ENCODE measurements at places on chromosomes 6 and 20. TPM values are rescaled to one million over a fixed set of nuclear protein-coding genes. Genes with fewer than 3 reads are reported as not detected.

The CEP43 gene
- total RNA-seq, result 7.5 TPM

The HDGFL1 gene
- not detected for total RNA-seq

GRCh38 chr6:35018746-35019145 is 122.4 kb downstream of the TCP11 start:
- H3K27me3 ChIP-seq, result no peaks in the 10 kb centered on the region
- no peak for DNase-seq
- H3K27ac ChIP-seq, result peak overlapping the region; percentile 91
- H3K4me1 ChIP-seq, result peaks cover 41% of the 10 kb centered on the region
- H3K4me3 ChIP-seq, result peak overlapping the region; percentile 40
- H3K36me3 ChIP-seq, result no peaks in the 10 kb centered on the region

- DNase-seq, result no peak
- no peaks in the 10 kb centered on the region for H3K4me1 ChIP-seq
- H3K27me3 ChIP-seq, result no peaks in the 10 kb centered on the region
- no peaks in the 10 kb centered on the region for H3K36me3 ChIP-seq
Measured at GRCh38 chr20:10014431-10014830, 20.4 kb upstream of the ANKEF1 start.

DNA sequence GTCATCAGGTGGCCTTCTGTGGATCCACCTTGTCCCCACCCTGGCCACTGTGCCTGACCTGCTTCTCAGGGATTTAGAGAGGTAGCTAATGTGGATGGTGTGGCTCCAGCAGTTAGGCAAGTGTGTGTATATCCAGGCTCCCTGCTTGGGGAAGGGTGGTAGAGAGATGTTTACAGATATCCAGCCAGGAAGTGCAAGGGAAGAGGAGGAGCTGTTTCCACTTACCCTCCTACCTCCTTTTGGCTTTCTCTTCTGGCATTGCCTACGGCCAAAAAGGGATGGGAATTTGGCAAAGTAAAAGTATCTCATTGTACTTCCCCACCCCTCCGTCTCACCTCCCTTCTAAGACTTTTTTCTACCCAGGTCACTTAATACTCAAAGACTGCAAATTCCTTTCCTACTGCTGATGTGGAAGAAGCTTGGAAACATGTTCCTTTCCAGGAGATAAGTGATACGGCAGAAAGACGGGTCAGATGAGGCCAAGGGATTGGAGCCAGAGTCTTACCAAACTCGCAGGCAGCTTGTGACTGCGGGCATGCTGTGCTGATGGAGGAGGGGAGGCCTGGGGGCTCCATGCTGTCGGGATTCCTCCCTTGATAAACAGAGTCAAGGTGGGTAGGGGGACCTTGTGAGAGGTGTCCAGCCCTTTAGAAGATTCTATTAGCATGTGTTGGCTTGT is 253.4 kb downstream of the PRL start:
- no peak overlapping the region for H3K4me3 ChIP-seq
- H3K27ac ChIP-seq, result peak overlapping the region; percentile 42
- H3K27me3 ChIP-seq, result no peaks in the 10 kb centered on the region
- no peaks in the 10 kb centered on the region for H3K4me1 ChIP-seq
- no peaks in the 10 kb centered on the region for H3K36me3 ChIP-seq

GRCh38 chr6:16227605-16228004 is 10.8 kb upstream of the GMPR start:
- H3K27me3 ChIP-seq, result no peaks in the 10 kb centered on the region
- H3K36me3 ChIP-seq, result no peaks in the 10 kb centered on the region
- no peak for DNase-seq

- H3K4me3 ChIP-seq, result no peak overlapping the region
- no peak overlapping the region for H3K27ac ChIP-seq
- no peaks in the 10 kb centered on the region for H3K4me1 ChIP-seq
- H3K27me3 ChIP-seq, result peaks cover 52% of the 10 kb centered on the region
- no peaks in the 10 kb centered on the region for H3K36me3 ChIP-seq
Measured at GRCh38 chr20:58839991-58840747, 10.5 kb downstream of the GNAS-AS1 start.

GRCh38 chr20:37382482-37383120 is 36.7 kb downstream of the SRC start:
- no peak overlapping the region for H3K4me3 ChIP-seq
- no peaks in the 10 kb centered on the region for H3K27me3 ChIP-seq
- peaks cover 8% of the 10 kb centered on the region for H3K36me3 ChIP-seq
- no peak for DNase-seq

- H3K27ac ChIP-seq, result peak overlapping the region; percentile 8
- H3K36me3 ChIP-seq, result no peaks in the 10 kb centered on the region
- no peaks in the 10 kb centered on the region for H3K27me3 ChIP-seq
- no peak for DNase-seq
Measured at GRCh38 chr20:50792708-50793574, 1.9 kb upstream of the BCAS4 start.

Measured in transverse colon (tissue), 4 donors.